Stimulated activated CD4-positive, alpha-beta T cell treated with anti-CD3 and anti-CD28 coated beads, Interleukin-12 subunit alpha, Interleukin-12 subunit beta, amount 100 ng/mL, for 4 hours (primary cell): ENCODE measurements at places on chromosomes 5 and 9.

DNA sequence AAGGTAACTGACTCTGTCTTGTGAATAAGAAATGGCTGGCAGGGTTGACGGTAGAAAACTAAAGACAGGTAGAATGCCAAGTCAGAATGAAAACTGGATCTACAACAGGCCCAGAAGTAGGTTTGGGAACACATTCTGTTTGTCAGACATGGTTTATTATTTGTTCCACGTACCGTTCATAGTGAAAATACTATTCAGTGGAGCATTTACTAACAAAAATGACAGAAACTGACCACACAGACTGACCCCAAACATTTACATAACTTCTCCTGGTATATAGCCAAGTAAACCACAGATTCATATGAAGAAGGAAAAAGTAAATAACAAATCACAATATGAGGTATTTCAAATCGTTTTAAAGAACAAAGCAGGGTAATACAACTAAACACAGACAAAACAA is 73.7 kb downstream of the SLC38A9 start:
- no peak for DNase-seq

DNA sequence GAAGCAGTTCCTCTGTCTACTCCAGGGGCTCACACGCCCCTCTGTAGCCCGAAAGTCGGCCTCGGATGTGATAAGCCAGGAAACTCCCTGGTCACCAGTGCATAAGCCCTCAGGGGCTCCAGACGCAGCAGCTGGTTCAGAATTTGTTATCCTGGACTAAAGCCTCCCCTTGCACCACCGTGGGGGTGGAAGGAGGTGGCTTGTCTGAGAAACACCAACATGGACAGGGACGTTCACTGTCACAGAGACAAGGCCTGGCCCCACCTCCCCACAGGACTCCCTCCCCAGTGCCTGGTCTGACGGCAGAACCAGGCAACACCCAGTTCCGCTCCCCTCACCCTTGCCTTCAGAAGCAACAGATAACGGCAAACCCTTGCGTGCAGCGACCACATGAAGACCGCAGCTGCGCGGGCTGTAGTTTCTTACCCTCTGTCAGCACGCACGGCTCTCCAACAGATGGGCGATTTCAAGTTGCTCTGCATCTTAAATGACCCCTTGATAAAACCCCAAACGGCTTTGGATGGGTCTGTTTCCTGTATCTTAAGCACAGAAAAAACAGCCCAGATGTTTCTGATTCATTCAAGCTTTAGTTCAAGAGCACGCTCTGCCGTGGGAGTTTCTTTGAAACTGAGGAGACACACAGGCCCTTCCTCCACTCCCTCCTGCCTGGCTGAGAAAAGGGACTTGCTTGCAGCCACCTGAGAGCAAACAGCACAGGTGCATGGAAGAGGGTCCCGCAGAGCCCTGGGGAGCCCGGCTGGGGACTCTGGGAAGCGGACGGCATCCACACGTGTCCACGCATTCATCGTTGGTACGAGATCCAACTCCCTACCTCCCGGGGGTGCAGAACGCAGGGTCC is 44.7 kb upstream of the NKD2 start:
- DNase-seq: peak; percentile 24

DNA sequence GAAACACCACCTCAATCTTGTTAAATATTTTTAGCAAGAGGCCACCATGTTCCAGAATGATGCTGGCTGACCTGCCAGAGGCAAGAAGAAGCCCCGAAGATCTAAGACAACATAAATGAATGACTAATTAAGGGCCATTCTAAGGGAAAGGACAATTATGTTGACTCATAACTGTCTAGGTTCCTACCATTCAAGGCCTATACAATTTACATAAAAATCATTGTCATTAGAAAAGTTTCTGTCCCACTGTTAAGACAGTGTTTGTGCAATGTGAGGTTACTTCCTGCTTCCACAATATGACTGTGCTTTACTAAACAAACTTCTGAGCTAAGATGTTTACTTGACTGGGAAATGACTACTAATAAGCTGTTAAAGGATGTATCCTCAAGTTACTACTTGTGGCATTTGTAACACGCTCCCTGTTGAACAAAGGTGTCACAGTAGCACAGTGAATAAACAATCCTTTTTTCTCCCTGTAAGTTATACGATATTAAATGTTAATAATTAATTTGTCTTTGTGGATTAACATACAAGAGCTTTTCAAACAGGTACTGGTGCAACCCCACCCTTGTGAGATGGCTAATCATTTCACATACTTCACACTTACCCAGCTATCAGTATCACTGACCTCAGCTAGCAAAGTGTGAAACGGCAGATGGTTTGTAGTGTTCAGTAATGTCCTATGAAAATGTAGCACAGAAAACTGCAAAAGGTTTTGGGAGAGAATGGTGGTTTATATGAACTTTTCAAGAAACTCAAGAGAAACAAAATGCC is 195.8 kb downstream of the EFNA5 start:
- no peak for DNase-seq

DNA sequence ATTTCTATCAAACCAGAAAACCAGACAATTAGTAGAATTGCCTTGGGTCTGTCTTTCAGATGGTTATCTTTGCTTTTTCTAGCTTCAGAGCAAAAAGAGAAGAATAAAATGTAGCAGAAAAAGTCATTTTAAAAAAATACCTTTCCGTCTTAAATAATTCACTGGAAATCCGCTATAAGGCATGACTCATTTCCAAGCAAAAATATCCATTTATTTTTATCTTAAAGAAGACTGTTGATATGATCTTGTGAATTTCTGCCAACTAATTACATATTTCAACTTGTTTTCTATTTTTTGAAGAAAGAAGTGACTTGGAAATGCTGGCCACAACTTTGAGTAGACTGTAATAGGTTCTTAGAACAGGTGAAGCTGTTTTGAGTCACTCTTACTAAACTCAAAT is 83.7 kb downstream of the VCAN start:
- no peak for DNase-seq

GRCh38 chr5:135147294-135148090 is 113.5 kb upstream of the PITX1 start:
- DNase-seq: no peak

DNA sequence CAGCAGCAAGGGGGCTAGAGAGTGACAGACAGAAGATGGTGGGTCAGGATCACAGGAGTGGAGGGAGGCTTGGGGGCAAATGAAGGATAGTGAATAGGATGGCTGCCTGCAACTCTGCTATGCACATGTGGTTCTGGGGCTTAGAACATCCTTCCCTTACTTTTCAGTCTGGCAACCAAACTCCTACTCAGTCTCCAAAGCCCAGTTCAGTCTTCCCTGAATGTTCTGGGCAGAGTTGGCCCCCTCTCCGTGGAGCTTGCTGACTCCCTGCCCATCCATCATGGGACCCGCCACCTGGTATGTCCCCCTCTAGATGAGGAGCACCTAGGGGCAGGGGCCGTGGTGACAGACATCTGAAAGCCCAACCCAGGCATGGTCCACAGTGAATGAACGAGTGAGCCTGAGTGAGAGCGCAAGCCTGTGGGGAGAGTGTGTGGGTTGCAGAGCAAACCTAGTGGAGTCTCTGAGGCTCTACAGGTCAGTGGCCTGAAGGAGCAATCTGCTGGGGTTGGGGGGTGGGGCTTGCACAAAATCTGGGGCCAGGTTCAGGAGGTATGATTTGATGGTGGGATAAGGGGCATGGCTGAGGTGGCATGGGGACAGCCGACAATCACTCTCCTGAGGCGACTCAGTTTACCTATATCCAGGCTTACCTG is 180.6 kb downstream of the FGF18 start:
- DNase-seq: no peak

- DNase-seq: no peak
Measured at GRCh38 chr5:68562308-68562707, 346.8 kb downstream of the PIK3R1 start.

DNA sequence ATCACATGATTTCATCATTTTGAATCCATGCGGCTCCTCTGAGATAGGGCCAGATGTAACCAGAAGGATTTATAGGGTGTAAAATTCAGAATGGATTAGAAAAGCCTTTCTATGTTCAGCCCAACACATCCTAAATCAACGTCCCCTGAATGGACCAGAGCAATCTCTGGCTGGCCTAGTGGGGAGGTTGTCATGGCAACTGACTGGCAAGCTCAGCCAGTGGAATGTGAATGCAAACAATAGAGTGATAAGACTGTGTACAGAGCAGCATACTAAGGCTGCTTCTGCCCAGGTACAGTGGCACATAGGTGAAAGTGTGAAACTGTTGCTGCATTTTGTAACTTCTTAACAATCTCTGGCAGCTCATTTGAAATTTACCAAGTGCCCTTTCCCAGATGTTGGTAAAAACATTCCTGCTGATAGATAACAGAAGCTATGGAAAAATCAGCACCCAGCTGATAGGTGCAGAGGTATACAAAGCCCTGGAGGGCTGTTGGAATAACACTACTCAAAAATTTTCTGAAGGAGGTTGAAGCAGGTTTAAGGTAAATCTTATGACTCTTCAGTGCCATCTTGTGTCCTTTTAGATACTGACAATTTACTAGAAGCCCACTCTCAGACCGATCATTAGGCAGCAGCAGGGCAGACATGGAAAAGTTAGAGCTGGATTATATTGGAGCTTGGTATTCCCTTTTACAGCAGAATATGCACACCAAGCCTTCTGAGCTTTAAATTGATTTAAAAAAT is 267.2 kb downstream of the RAB3C start:
- DNase-seq: no peak

DNA sequence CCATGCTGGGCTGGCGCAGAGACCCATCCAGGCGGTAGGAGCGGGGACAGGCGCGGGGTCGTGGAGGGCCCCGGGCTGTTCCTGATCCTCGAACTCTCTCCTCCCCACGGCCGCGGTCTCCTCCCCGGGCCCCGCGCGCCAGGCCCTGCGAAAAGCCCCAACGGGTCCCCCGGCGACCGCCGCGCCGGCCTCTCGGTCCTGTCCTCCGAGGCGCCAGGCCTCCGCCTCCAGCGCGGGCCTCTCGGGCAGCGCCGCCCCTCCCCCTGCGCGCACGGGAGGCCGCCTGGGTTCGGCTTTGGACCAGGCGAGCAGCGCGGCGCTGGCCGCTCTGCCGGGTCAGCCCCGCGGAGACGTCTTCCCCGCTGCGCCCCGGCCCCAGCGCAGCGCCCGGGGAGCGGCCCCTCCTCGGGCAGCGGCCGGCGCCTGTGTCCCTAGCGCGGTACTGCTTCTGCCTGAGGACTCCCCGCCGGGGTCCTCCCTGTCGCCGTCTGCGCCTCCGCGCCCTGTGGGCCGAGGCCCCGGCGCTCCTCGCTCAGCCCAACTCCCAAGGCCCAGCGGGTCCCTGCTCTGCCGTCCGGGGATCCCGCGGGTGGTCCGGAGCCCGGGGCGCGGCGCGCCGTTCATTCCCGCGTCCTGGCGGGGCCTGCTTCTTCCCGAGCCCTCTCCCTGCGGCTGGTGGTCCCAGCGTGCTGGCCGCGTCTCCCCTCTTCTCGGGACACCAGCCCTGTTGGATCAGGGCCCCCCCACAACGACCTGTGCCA is 13.4 kb downstream of the COL23A1 start:
- DNase-seq: no peak

DNA sequence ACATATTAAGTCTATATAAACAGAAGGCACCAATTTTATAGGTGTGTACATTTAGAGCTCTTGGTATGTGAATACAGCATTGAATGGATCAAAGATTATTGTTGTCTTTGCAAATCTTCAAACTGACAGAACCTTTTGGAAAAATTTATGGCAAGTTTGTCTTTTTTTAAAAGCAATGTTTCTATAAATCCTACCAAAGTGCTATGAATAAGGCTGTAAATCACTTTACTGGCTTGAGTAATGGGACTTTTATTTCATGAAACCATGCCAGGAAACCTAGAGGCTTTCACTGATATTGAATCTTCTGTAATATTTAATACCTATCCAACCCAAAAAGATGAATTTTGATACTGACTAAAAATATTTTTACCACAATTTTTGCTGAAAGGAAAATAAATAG is 7.4 kb upstream of the DAPK1 start:
- DNase-seq: no peak

- no peak for DNase-seq
Measured at GRCh38 chr5:115892021-115892420, 50.3 kb downstream of the AP3S1 start.

GRCh38 chr5:151038412-151038745 is 18.0 kb downstream of the GPX3 start:
- no peak for DNase-seq
